Forelimb muscle (tissue), 1 donor: ENCODE measurements at places on chromosomes 7 and 10. TPM values are rescaled to one million over a fixed set of nuclear protein-coding genes. Genes with fewer than 3 reads are reported as not detected.

GRCh38 chr10:102287991-102288390 is 42.7 kb downstream of the GBF1 start:
- no peak for DNase-seq

DNA sequence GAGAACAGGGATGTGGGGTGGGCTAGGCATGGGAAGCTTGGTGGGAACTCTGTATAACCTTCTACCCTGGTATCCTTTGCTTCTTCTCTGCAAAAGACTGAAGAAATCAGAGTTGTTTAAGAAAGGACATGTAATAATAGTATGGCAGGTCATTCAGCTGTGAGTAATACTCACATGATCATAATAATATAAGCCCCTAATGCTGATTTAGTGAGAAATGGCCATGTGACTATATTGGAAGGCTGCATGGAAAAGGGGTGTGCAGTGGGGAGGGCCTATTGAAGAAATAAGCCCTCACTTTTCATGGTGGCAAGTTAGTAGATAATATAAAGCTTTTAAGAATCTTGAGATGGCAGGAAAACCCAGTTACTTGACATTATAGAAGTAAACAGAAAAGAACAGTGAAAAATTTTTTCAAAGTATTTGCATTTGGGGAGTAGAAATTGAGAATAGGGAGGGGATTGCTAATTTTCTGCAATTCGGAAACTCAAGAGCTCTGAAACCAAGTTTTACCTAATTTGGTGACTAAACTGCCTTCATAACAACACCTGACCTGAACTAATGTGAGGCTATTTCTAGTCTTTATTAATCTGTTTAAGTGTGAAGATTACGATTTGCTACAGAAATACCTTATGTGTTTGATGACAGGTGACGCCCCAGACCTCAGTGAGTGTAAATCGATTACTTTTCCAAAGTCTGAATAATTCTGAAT is 44.4 kb downstream of the ATXN7L1 start:
- DNase-seq: no peak

- DNase-seq: no peak
Observed at GRCh38 chr10:75283078-75283670, 47.4 kb upstream of the COMTD1 start.

- no peak for DNase-seq
Observed at GRCh38 chr10:132458071-132458585, 61.1 kb downstream of the PWWP2B start.

- DNase-seq: no peak
Observed at GRCh38 chr7:156094350-156095146, 282.3 kb upstream of the SHH start.

GRCh38 chr7:48035967-48036478 is 680 bp downstream of the C7orf57 start:
- DNase-seq: peak; percentile 1

DNA sequence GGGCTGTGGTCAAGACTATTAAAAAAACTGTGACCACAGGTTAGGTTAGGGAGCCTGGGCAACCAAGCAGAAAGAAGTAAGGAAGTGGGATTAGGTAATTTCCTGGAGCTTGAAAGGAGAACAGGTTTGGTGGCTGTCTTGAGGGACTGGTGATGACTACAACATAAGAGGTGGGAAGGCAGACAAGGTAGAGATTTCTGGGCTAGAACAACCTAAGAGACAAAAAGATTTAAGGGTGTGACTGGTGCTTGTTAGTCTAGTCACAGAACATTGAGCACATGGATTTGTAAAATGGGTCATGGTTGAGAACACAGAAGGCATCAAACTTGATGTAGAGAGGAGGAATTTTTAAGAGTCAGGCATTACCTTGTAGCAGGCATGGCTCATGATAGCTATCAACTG is 123.7 kb upstream of the ASAH2 start:
- no peak for DNase-seq

DNA sequence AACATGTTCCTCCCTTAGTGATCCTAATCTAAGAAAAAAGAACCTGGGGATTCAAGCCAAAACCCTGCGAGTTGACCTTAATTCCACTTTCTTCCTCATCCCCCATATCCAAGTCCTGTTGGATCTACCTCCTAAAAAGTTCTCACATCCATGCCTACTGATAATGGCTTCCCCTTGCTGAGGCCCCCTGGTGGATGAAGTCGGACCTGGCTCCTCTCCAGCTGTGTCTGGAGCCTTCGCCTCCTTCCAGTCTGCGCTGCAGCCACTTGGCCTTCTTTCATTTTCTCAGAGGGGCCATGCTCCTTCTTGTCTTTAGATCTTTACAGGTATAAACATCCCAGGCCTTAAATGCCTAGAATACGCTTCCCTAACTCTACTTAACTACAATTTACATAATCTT is 8.1 kb downstream of the PDE1C start:
- no peak for DNase-seq

GRCh38 chr7:127976056-127976737 is 55.0 kb downstream of the LRRC4 start:
- no peak for DNase-seq

DNA sequence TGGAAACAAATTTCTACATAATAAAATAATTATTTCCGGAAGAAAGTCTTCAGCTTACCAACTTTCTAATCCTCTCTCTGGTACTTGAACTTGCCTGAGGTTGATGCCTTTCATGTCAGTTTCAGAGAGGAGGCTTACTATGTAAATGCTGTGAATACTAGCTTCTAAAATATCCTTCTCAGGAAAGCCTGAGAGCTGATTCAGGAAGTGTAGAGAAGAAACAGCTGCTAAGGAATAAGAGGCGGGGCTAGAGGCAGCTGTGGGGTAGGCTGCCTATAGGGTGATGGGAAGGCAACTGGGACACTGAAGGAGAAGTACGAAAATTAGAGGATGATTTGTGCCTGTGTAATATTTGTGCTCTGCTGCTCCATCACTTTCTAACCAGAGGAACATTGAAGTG is 69.3 kb downstream of the AVL9 start:
- DNase-seq: no peak

GRCh38 chr7:110003827-110004226 is 1087.1 kb upstream of the LRRN3 start:
- no peak for DNase-seq

GRCh38 chr10:88182601-88182930 is 319.1 kb downstream of the PTEN start:
- DNase-seq: no peak

GRCh38 chr7:4772306-4772705 is 3.1 kb upstream of the AP5Z1 start:
- DNase-seq: no peak

GRCh38 chr10:491667-492424 is 197.6 kb downstream of the DIP2C start:
- no peak for DNase-seq

DNA sequence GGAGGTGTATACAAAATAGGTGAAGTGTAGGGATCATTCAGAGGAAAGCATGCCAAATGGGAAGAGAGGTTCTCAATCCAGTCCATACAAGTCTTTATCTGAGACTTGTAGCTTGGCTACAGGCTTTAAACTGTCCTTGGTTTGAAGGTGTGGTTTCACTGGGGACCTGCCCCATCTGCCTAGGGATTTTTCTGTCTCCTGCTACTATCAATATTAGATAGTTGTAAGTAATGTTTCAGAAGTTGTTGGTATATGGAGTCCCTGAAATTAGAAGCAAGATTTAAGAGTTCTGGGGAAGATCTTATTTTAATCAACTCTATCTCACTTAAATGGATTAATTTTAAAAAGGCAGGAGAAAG is 100.9 kb downstream of the ANKRD7 start:
- no peak for DNase-seq

DNA sequence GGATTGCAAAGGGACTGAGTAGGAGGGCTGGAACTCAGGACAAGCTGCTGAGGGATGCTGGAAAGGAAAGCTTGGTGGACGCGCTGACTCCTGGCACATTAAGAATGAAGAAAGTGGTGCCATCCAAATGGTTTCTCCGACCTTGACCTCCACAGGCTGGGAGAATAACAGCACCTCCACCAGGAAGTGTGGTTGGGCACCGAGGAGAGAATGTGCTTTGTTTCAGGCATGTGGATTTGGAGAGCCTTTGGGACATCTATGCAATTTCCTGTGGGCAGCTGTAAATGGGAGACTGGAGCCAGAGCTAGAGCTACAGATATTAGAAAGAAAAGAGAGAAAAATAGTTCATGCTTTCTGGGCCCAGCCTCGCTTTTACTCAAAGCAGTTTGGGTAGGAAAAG is 29.8 kb upstream of the HABP2 start:
- DNase-seq: no peak

- no peak for DNase-seq
Observed at GRCh38 chr10:113600569-113600968, 47.7 kb downstream of the HABP2 start.

DNA sequence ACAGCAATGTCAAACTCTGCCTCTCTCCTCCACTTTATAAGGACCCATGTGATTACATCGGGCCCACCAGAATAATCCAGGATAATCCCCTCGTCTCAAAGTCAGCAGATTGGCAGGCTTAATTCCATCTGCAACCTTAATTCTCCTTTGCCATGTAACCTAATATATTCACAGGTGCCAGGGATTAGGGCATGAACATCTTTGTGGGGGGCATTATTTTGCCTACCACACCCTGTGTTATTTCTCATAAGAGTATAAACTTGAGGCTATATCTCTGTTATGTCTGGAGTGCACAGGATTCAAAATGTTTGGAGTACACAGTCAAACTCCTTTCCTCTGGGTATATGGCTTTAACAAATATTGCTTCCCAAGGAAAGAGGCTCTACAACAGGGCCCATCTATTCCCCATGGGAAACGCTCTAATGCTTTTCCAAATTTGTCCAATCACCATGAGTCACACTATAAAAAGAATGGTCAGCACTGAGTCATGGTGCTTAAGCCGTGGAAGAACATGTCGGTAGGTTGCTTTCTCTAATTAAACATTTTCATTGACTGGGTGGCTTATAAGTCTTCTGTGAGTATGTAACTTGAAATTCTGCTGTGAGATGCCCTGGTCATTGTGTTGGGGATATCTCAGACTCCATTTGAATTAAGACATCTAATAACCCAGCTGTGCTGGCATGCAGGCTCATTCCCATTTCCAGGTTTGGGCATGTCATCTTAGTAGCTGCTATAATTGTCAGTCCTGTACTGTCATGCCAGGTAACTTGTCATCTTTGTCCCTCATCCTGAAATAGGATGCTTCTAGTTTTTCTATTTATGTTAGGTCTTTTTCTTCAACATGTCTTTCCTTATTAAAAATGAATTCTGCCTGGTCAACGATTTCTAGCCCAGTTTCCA is 11.5 kb upstream of the AKR1B10 start:
- DNase-seq: no peak

GRCh38 chr10:114397651-114398145 is 6.6 kb downstream of the AFAP1L2 start:
- DNase-seq: no peak

DNA sequence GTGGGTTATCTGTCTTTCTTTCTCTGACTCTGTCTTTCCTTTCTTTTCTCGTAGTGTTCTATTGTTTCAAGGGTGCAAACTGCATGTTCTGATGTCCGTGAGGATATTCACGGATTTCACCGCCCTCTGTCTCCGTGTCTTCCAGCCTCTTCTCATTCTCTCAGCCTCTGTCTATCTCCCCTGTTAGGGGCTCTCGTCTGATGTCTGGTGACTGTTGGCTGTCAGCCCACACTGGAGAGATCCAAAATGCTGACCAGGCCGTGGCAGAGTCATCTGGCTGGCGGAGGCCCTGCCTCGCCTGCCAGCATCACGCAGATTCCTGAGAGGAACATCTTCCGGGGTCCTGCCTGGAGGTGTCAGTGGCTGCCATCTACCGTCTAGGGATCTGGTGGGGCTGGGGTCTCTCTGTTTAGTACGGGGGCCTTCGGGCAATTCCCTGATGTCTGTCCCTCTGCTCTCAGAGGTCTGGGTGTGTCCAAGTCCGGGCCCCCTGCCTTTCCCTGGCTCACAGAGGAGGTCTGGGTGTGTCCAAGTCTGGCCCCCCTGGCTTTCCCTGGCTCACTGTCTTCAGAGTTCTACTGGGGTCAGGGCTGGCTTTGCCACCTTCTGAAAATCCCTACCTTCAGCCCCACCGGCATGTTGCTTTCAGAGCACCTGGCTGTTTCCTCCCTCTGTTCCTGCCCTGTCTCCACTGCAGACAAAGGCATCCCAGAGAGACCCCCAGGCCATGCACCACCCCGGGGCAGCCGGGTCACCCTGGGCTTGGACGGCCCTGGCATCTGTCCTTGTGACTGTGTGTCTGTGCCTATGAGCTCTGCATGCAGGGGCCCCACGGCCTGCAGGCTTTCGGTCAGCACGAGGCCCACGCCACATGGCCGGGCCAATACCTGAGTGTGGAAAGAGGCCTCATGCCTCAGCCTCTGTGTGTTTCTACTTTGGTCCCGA is 14.0 kb upstream of the SCART1 start:
- DNase-seq: no peak

DNA sequence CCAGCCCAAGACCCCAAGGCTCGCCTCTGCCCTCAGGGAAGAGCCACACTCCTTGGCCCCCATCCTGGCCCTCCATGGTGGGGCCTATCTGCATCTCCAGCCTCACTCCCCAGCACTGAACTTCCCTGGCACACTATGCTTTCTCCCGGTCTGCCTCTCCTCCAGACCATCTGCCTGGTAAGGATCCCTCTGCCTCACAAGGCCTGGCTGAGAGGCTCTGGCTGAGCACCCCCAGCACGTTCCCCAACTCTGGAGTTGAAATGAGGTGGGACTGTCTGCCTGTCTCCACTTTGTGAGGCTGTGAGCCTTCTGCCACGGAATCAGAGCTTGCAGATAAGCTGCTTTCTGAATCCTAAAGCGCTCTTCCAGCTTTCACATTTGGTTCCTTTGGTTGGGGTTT is 220.7 kb downstream of the TNS3 start:
- no peak for DNase-seq

DNA sequence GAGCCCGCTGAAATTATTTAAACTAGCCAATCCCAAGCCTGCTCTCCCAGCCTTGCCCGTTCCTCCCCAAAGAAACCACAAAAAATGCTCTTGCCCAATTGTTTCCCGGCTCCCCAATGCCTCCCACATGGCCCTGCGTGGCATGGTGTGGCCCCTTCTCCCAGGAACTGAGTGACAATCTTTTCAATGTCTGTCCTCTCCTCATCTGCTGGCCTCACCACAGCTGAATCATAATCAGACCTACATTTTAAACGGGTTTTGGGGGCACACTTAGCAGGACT is 201.5 kb downstream of the PRPF18 start:
- no peak for DNase-seq

GRCh38 chr10:122417667-122418066 is 36.8 kb upstream of the ARMS2 start:
- no peak for DNase-seq

Gene DAGLB
- 12.0 TPM for polyA plus RNA-seq

Gene WNT8B
- polyA plus RNA-seq: 0.10 TPM

Gene GIMAP7
- polyA plus RNA-seq: 9.3 TPM

Gene CXCL12
- 206 TPM for polyA plus RNA-seq

Gene NKX2-3
- 1.2 TPM for polyA plus RNA-seq

Gene GIMAP6
- 14.0 TPM for polyA plus RNA-seq

Gene DENND2A
- polyA plus RNA-seq: 41.9 TPM

Gene OGDHL
- 0.66 TPM for polyA plus RNA-seq

Gene ATRNL1
- polyA plus RNA-seq: 0.71 TPM

Gene PDE6C
- polyA plus RNA-seq: 0.58 TPM

Gene RNF32
- polyA plus RNA-seq: 2.6 TPM

Gene SLC39A12
- not detected for polyA plus RNA-seq

Gene GNGT1
- polyA plus RNA-seq: not detected

Gene NUTM2A
- 4.1 TPM for polyA plus RNA-seq

Gene NPSR1
- 0.38 TPM for polyA plus RNA-seq

Gene SNCG
- polyA plus RNA-seq: 4.6 TPM

Gene TMEM184A
- polyA plus RNA-seq: 0.78 TPM

Gene SYNPO2L
- 260 TPM for polyA plus RNA-seq

Gene CYP2C19
- polyA plus RNA-seq: not detected
